ENCODE measurements at places on chromosomes 13 and 19. TPM values are rescaled to one million over a fixed set of nuclear protein-coding genes. Genes with fewer than 3 reads are reported as not detected.

DNA sequence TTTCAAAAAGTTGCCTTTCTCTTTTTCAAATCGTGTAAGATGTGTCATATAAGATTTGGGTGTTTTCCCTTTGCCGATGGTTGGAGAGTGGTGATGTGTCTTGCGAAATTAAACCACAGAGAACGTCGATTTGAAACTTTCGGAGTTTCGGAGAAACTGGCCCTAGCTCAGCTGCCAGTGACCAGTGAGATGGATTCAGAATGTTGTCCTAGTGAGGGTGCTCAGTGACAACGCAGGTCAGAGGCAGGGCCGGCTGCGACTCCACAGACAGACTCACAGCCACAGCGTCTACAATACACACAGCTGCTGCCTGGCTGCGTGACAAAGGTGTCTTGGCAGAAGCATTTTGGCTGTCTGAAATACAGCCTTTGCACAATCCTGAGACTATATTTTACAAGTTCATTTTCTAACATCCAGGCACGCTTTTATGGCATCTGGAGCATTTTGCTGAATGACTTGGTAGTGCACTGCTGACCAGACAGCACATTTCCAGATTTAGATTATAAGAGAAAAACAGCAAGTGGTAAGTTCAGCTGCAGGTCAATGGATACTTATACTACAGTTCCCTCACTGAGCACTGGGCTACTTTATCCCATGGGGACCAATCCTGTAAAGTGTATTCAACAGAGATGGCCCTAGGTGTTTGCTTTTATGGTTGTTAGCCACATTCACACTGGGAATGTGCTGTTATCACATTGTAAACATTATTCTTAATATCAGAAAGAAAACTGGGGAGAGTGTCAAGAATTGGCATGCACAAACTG, 207.5 kb downstream of the KCNRG start:
- H3K4me3 ChIP-seq = no peak overlapping the region
- no peak for DNase-seq
- no peaks in the 10 kb centered on the region for H3K4me1 ChIP-seq

UQCRFS1 gene
- total RNA-seq = 37.9 TPM

DNA sequence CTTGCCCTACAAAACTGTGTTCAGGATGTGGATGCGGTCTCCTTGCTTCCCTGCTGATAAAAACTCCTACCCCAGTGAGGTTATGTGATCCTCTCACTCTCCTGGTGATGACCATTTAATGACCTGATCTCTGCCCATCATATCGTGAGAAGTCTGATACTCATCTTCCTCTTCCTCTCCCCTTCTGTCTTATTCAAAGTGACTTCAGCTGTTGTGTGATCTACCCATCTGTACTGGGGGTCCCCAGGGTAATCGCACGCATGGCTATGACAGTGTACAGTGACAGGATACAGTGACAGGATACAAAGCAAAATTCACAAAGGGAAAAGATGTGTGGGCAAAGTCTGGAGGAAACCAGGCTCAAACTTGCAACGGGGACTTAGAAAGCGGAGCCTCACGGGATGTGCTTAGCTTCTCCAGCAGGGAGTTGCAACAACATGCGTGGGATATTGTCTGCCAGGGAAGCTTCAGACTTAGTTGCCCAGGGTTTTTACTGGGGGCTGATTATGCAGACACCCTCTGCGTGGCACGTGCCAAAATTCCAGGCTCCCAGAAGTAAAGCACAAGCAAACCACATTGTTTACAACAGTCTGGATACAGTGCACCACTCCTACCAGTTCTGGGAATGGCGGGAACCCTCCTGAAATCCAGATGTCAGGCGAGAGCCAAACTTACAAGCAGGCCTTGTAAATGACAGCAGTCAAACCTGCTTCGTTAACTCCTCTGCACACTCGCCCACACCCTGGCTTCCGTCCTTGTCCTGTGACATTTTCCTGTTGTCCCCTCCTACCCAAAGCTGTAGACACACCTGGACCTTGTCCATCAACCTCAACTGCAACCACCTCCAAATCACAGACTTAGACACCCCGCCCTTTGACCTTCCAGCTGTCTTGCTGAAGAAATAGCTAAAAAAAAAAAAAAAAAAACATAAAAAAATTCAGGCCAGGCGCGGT, 18.0 kb upstream of the GARRE1 start:
- H3K4me3 ChIP-seq = no peak overlapping the region
- no peaks in the 10 kb centered on the region for H3K36me3 ChIP-seq

DNA sequence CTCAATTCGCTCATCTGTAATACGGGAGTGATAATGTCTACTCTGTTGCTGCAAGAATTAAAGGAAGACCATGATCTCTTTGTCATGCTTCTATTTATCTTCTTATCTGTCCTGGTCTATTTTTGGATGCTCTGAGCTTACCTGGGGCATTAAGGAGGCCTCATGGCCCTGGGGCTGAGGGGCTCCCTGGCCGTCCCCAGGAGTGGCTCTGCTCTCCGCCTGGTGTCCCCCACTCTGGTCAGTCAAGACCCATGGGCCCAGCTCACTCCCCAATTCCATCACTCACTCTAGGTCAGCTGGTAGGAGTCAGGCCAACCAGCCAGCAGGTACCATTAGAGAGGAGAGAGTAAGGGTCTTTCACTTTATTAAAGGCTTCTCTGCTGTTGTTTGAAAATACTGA, 1.1 kb upstream of the CHST8 start:
- no peak for DNase-seq
- peaks cover 28% of the 10 kb centered on the region for H3K27me3 ChIP-seq
- H3K4me1 ChIP-seq = no peaks in the 10 kb centered on the region
- no peak overlapping the region for H3K4me3 ChIP-seq
- no peaks in the 10 kb centered on the region for H3K36me3 ChIP-seq
- H3K27ac ChIP-seq = no peak overlapping the region

DNA sequence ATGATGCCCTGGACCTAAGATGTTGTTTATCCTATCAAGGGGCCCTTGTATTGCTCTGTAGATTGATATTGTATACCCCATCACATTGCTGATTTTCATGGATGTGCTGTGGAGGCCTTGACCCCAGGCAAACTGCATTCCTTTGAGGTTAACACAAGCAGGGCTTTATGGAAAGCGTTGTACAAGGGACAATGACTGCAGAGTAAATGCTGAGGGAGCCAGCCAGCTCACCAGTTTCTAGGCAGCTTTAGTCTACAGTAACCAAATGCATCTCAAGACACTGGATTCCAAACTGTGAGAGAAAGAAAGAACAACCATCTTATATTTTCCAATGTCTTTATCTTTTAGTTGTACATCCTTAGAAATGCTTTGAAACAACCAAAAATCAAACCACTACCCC, 34.1 kb upstream of the EDNRB start:
- H3K27me3 ChIP-seq = no peaks in the 10 kb centered on the region
- DNase-seq = no peak
- no peaks in the 10 kb centered on the region for H3K4me1 ChIP-seq
- no peaks in the 10 kb centered on the region for H3K36me3 ChIP-seq
- no peak overlapping the region for H3K4me3 ChIP-seq

GRCh38 chr13:84661718-84662117, 779.4 kb upstream of the SLITRK1 start:
- H3K36me3 ChIP-seq = no peaks in the 10 kb centered on the region
- H3K27ac ChIP-seq = no peak overlapping the region
- H3K4me1 ChIP-seq = no peaks in the 10 kb centered on the region
- H3K4me3 ChIP-seq = no peak overlapping the region

DNA sequence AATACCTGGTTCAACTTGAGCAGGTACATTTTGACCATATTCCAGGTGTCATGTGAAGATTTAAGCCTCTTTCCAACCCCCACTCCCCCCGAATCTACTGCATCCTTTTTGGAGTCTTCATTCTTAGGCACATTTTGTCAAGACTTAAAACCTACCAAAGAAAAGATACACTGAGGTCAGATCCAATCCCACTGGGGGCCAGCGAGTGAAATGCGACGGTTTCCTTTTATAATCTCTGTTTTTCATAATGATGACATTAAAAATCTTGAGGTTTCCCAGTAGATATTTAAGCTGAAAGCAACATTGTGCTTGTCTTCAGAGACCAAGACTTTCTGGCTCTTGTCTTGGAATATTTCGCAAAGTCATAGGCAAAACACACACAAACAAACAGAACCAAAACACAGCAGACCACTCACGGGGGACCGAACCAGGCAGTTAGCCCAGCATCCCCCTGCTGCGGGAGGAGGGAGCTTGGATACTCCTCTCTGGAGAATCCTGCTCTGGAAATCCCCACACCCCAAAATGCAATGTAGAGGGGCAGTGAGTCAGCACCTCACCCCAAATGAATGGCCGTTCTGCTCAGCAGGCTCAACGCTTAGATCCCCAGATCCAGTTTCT, 506 bp upstream of the GAS6 start:
- H3K36me3 ChIP-seq = peaks cover 2% of the 10 kb centered on the region
- H3K4me1 ChIP-seq = peaks cover 11% of the 10 kb centered on the region
- H3K27me3 ChIP-seq = peaks cover 5% of the 10 kb centered on the region
- no peak for DNase-seq

DNA sequence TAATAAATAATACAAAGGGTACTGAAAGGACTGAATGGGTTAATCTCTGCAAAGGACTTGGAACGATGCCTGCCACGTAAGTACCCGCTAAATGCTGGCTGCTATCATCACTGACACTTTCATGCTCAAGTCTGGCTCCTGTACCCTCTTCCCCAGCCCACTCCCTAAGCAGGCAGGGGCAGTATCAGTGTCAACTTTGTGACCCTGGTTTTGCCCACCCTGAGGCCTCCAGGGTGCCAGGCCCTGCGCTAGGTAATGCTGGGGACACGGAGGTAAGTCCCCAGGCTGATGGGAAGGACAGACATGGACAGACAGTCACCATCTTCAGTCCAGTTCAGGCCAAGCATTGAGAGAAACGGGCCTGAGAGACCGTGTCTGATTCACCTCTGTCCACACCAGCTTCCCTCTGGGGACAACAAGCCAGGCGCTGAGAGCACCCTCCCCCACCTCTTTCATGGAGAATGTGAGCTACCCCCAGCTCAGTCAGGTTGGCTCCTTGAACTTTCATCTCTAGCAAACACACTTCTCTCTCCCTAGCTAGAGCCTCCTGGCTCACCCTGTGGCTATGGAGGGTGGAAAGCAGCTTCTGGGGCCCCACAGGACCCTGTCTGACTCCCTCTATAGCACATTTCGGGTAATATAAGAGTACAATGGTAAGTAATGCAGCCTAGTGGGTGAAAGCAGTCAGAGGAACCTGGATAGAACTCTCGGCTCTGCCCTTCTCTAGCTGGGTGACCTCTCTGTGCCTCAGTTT, 800 bp downstream of the ETFB start:
- peaks cover 5% of the 10 kb centered on the region for H3K4me1 ChIP-seq
- H3K27me3 ChIP-seq = no peaks in the 10 kb centered on the region
- H3K27ac ChIP-seq = peak overlapping the region; percentile 94
- peak overlapping the region; percentile 95 for H3K4me3 ChIP-seq
- DNase-seq = peak; percentile 70

DNA sequence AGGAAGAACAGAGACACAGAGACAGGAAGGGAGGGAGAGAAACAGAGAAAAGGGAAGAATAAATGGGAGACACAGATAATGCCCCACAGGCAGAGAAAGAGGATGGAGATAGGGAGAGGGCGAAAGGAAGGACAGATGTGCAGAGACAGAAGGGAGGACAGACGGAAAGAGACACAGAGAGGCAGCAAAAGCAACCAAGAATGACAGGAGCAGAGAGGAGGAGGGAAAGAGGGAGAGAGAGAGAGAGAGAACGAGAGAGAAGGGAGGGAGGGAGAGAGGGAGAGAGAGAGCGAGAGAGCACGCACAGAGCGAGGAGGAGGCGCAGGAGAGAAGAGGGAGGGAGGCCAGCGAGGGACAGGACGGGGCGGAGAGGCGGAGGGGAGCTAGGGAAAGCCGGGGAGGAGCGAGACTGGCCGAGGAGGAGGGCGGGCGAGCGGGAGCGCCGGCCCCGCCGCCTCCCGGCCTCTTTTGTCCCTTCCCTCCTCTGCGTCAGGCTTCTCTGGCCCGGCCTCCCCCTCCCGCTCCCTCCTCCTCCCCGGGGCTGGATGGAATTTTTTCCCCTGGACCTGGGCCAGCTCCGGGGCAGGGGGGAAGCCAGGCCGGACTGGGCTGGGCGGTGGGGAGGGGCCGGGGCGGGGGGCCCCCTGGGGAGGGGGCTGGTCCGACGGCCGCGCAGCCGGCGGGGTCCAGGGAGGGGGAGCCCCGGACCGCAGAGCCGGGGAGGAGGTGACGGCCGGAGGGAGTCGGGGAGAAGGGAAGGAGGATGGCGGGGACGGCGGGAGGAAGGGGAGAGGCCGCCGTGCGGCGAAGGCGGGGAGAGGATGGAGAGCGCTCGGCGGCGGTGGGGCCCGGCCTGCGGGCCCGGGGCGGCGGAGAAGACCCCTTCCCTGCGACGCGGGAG, 4.2 kb upstream of the SPACA6 start:
- no peaks in the 10 kb centered on the region for H3K27me3 ChIP-seq
- peak overlapping the region; percentile 92 for H3K4me3 ChIP-seq
- no peaks in the 10 kb centered on the region for H3K36me3 ChIP-seq
- H3K27ac ChIP-seq = peak overlapping the region; percentile 97
- peak; percentile 95 for DNase-seq

OR7A5 gene
- not detected for total RNA-seq

- H3K4me1 ChIP-seq = no peaks in the 10 kb centered on the region
- peak overlapping the region; percentile 88 for H3K4me3 ChIP-seq
- H3K36me3 ChIP-seq = no peaks in the 10 kb centered on the region
- no peak for DNase-seq
- peak overlapping the region; percentile 96 for H3K27ac ChIP-seq
Measured at GRCh38 chr19:11964496-11964857, 363 bp upstream of the ZNF763 start.

DNA sequence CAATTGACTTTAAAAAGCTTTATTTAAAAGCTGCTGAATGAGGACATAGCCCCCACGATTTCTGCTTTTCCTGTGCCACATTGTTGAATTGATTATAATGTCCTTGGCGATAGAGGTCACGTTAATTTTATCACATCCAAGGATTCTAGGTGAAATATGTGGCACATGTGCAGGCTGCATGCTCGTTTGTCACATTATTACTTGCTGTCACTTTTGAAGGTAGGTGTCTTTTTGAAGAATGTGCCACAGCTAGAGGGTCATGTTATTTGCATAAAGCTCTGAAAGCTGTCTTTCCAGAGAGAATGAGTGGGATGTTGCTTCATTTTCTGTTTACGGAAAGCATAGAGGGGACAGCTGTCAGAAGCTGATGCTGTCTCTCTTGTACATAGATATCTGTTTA, 927.6 kb upstream of the ATXN8OS start:
- DNase-seq = no peak
- H3K36me3 ChIP-seq = no peaks in the 10 kb centered on the region
- no peaks in the 10 kb centered on the region for H3K4me1 ChIP-seq
- no peaks in the 10 kb centered on the region for H3K27me3 ChIP-seq
- H3K4me3 ChIP-seq = no peak overlapping the region

TTYH1 gene
- total RNA-seq = 1.5 TPM

DNA sequence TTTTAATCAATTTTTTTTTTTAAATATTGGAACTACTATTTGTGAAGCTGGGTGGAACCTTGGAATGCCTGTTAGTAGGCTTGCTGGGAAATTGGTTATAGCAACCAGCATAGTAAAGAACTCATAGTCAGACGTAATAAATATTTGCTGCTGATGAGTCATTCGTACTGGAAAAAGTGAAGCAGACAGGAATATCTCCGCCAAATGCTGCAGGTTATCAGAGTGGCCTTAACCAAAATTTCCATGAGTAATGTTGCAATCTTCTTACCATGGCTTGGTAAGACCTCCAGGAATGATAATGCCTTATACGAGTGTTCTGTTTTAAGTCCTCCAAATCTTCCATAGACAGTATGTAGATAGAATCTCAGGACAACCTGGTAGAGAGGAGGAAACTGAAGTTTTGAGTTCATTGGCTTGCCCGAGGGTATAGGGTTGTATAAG, 34.2 kb downstream of the MBNL2 start:
- no peak for DNase-seq
- no peak overlapping the region for H3K4me3 ChIP-seq
- no peaks in the 10 kb centered on the region for H3K27me3 ChIP-seq
- no peaks in the 10 kb centered on the region for H3K36me3 ChIP-seq
